ENCODE measurements at places on chromosomes 11 and 22.

DNA sequence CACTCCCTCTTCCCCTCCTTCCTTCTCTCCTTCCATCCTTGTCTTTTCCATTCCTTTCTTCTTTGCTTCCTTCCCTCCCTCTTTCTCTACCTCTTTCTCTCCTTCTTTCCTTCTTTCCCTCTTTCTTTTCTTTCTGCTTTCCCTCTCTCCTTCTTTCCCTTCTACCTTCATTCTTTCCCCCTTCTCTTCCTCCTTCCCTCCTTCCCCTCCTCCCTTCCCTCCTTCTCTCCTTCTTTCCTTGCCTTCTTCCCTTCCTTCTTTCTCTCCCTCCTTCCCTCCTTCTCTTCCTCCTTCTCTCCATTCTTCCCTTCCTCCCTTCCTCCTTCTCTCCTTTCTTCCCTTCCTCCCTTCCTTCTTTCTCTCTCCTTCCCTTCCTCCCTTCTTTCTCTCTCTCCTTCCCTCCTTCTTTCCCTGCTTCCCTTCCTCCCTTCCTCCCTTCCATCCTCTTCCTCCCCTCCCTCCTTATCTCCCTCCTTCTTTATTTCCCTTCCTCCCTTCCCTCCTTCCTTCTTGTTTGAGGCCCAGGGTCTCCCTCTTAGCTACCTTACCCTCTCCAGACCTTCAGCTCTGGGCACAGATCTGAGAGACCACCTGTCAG is 77.0 kb downstream of the BUD13 start:
- no peak for DNase-seq
- H3K4me3 ChIP-seq = no peak overlapping the region
- H3K36me3 ChIP-seq = no peaks in the 10 kb centered on the region
- no peaks in the 10 kb centered on the region for H3K27me3 ChIP-seq
- no peaks in the 10 kb centered on the region for H3K4me1 ChIP-seq

DNA sequence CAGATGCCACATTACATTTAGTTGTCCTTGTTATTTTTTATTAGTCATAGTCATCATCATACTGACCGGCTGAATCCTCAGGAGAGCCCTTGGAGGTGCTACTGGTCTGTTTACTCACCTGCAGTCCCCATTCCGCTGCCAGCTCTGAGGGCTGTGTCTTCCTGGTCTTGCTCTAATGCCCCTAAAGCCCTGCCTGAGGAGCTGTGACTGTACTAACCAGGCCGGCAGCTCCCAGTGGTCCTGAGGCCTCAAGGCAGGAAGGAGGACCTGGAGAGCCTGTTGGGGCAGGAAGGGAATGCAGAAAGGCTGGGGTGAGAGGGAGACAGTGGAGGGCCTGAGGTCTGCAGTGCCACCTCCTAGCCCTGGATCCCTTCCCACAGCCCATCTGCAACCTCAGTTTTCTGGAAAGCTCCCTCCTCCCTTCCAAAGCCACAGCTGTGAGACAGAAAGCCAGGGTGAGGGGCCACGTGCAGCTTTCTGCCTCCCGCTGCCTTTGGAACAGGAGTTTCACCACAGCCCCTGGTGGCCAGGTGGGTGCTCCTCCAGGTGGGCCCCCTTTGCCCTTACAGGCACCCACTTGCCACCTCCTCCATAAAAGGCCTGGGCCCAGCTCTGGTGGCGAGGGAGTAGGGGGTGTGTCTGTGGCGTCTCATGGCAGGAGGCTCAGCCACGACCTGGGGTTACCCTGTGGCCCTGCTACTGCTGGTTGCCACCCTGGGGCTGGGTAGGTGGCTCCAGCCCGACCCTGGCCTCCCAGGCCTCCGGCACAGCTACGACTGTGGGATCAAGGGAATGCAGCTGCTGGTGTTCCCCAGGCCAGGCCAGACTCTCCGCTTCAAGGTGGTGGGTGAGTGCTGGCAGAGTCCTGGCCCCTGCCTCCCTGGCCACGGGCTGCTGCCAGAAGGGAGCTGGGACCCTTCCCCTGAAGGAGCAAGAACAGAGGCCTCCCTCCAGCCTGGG is at the start of gene ZP1:
Gene ZP1 (plus strand): TSS at position 632 of the 960 bp plus-strand sequence. CDS start 20 bp downstream, at position 652.
- H3K27me3 ChIP-seq = no peaks in the 10 kb centered on the region
- no peak for DNase-seq
- H3K27ac ChIP-seq = no peak within 1 kb of the TSS
- no peaks in the 10 kb centered on the region for H3K4me1 ChIP-seq

DNA sequence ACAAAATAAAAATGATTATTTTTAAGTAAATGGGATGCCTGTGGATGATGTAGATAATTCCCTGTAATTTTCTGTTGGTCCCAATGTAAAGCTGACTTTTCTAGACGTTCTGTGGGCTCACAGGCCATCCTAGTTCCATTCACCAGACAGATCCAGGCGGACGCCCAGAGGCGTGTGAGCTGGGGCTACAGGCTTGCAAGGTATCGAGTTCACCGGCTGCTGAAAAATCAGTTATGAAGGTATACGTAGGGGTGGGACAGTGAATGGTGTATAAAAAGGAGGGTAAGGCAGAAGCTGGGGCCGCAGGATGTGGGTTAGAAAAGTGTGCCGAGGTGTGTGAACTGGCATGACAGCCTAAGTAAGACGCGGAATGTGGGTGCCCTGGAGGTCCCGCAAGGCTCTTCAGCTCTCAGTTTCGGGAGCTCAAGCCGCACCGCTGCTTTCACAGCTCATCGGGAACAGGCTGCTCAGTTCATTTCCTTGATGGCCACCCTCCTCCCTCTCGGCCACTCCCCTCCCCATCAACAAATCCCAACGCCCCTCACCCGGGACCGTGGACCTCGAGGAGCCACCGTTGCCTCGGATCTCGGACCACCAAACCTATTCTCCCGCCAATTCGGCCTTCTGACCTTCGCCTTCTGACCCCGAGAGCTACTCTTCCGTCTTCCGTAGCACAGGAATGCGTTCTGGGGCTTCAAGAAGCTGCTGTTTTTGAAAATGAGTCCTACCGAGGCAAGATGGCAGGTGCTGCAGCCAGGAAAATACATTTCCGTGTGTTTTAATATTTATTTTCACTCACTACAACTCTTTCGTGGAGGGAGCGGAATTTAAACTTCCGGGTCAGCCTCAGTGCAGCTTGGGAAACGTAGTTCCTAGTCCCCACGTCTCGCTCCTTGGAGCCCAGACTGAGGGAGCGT is at the start of gene XNDC1N:
Gene XNDC1N (minus strand): TSS at position 775 of the 917 bp plus-strand sequence. CDS start 5,241 bp downstream, outside the sequence.
- H3K27ac ChIP-seq = peak within 1 kb of the TSS; percentile 91
- peak; percentile 66 for DNase-seq
- peak within 1 kb of the TSS; percentile 80 for H3K4me3 ChIP-seq
- H3K27me3 ChIP-seq = no peaks in the 10 kb centered on the region
- peaks cover 5% of the 10 kb centered on the region for H3K4me1 ChIP-seq
- H3K36me3 ChIP-seq = no peaks in the 10 kb centered on the region

- H3K27ac ChIP-seq = no peak overlapping the region
- H3K36me3 ChIP-seq = no peaks in the 10 kb centered on the region
Observed at GRCh38 chr11:66159324-66159984, 89.4 kb downstream of the PACS1 start.

DNA sequence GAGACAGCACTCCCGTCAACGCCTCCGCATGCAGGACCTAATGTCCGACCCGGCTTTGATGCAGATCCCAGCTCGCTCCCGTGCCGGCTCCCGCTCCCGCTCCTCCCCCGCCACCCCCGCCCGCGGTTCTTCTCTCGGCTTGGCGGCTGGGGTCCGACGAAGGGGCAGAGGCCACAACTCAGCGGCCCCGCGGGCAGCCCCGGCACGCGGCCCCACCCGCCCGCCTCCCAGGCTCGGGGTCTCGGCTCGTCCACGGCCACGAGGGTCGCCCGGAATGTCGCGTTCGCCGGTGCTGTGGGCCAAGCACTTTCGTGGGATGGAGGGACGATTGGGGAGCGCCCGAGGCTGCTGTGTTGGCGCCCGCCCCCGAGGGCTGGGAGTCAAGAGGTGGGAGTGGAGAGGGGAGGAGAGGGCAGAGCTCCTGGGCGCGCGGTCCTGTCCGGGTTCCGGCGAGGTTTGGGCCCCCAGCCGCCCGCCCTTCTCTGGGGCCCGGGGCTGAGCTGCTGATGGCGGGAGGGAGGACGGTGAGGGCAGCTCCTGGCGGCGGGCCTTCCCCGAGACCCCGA is 5.3 kb upstream of the TBX1 start:
- no peaks in the 10 kb centered on the region for H3K4me1 ChIP-seq
- H3K36me3 ChIP-seq = no peaks in the 10 kb centered on the region
- H3K27ac ChIP-seq = no peak overlapping the region
- H3K4me3 ChIP-seq = no peak overlapping the region

DNA sequence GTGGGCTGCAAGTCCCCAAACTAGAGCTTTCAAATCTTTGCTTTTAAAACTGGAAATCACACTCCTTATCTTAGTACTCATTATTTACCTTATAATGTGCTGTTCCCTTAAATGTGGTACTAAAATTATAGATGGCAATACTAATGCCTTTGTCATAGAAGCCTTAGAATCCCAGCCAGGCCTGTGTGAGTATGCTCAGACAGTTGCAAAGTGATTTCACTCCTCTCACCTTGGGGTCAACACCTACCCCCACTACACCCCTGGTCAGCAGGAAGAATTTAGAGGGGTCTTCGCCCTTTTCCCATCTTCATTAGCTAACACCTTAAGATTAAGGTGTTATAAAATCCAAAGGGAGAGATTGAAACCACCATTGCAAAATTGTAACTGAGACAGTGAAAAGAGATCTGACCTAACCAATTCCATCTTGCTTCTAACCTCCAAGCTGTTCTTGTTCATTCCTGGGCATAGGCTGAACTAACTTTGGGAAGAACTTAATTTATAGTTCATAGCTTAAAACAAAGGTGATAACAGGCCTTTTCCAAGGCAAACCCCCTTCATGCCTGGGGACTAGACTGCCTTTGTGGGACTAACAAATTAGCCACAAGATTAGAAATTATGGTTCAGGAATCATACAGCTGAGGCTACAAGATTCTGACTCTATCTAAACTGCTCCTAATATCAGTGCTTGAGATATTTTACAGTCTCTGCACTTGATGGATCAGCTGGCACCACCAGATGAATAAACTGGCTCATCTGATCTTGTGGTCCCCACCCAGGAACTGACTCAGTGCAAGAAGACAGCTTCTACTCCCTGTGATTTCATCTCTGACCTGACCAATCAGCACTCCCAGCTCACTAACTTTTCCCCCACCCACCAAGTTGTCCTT is 10.4 kb upstream of the MRPL17 start:
- H3K4me1 ChIP-seq = no peaks in the 10 kb centered on the region
- H3K27me3 ChIP-seq = no peaks in the 10 kb centered on the region
- no peak overlapping the region for H3K4me3 ChIP-seq
- no peaks in the 10 kb centered on the region for H3K36me3 ChIP-seq
- no peak overlapping the region for H3K27ac ChIP-seq

Measured in pancreas (tissue), 10 donors.